ENCODE measurements at places on chromosomes 5 and 9.

- no peak for ATAC-seq
Observed at GRCh38 chr9:107483666-107484065, 5.9 kb downstream of the KLF4 start.

DNA sequence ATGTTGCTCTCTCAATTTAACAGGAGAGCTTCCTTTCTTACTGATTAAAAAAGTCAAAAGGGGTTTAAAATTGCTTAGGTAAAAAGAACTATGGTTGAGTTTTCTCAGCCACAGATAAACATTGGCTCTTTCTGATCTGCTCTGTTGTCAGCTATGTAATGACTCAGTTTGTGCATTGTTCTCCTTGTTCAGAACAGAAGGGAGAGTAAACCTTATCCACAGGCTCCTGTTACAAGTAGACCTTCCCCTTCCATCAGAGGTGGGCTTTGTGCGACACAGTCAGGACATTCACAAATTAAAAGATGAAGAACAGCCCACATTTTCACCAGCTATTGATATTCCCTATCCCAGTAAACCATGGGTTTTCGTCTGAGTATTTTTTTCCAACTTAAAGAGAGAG, 236.3 kb upstream of the SEMA6A start:
- no peak for ATAC-seq

DNA sequence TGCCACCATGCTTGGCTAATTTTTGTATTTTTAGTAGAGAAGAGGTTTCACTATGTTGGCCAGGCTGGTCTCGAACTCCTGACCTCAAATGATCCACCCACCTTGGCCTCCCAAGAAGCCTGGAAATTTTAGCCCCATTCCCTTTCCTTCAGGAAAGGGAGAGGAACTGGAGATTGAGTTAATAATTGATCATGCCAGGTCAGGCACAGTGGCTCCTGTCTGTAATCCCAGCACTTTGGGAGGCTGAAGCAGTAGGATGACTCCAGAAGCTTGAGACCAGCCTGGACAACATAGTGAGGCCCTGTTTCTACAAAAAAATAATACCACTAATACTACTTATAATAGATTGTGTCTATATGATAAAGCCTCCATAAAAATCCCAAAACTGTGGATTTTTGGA, 124.6 kb downstream of the UNC13B start:
- no peak for ATAC-seq

DNA sequence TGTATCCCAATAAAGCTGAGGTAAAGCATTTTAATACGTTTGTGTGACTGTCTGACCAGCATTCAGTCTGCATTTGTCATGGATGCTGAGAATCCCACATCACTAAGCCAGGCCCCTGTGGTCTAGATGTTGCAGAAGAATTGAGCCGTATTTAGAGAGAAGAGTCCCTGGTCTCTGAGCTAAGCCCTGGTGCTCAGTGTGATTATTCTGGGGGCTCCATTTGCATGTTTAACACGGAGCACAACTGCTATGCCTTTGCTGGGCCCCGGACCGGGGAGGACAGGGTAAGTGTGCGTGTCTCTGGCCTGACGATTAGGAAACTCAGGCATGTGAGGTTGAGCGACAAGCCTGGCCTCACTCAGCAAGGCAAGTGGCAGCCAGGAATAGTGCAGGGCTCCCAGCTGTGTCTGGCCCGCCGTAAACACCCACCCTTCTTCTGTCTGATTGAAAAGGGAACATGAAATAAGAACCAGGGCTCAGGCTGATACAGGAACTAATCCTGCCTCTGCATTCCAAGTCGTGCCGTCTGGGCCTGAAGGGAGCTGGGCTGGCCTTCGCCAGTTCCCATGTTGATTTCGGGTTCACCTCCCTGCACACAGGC, 22.3 kb downstream of the FAM78A start:
- ATAC-seq, result no peak

DNA sequence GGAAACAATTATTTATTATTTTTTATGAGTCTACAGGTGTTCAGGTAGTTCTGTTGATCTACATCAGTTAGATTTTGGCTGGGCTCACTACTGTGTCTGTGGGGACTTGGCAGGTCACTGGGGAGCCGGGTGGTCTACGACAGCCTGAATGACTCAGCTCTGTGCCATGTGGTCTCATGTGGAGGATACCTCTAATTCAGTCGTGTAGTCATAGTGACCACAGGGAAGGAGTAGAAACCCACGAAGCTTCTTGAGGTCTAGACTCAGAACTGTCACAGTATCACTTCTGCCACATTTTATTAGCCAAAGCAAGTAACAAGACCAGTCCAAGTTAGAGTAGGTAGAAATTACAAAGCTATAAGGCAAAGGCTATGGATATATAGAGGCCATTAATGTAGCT, 64.7 kb upstream of the GRAMD2B start:
- ATAC-seq, result peak; percentile 63

DNA sequence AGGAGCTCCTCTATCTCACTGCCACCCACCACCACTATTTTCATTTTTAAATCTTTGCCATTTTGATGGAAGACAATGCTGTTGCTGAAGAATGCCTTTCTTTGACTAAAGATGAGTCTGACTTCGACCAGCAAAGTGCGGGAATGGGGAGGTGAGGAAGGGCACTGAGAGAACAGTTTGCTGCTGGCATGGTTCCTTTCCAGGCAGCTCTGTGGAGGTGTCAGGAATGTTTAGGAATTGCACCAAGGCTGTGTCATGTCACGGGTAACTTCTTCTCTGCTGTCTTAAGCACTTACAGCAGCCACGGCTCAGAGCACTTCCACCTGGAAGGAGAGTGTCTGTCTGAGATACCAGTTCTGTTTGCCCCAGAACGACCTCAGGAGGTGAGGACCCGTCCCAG, 41.4 kb upstream of the SHB start:
- no peak for ATAC-seq

- no peak for ATAC-seq
Observed at GRCh38 chr9:1759771-1760300, 255.3 kb upstream of the SMARCA2 start.

GRCh38 chr5:53330491-53330890, 149.9 kb upstream of the FST start:
- ATAC-seq, result no peak

- no peak for ATAC-seq
Observed at GRCh38 chr9:94576131-94576530, 17.5 kb downstream of the FBP2 start.

GRCh38 chr5:29697278-29697677, 1496.2 kb upstream of the CDH6 start:
- no peak for ATAC-seq

- ATAC-seq, result no peak
Observed at GRCh38 chr5:80860924-80861613, 99.1 kb upstream of the RASGRF2 start.

DNA sequence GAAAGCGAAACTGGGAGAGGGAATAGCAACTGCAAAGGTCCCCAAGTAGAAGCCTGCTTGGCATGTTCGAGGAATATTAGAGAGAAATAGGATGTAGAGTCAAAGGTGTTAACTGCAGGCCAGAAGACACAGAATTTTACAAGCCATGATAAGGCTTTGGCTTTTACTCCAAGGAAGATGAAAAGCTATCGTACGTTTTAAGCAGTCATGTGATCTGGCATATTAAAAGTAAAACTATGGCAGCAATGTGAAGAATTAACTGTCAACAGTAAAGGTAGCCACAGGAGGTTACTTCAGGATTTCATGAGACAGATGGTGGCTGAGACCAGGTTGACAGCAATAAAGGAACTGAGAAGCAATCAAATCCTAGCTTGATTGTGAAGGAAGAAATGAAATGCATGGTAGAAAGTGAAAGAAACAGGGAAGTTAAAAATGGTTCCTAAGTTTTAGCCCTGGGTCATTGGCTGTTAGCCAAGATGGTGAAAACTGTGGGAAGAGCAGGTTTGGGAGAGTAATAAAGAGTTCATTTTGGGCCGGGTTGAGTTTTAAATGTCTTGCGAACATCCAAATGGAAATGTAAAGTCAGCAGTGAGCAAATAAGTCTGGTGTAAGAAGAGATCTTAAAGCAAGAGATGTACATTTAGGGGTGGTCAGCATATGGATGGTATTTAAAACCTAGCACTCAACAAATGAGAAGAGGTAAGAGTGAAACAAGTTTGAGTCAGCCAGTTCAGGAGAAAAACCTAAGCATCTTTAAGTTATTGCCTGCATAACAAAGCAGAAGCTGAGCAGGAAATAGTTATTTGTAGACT, 20.3 kb upstream of the TTC33 start:
- ATAC-seq, result peak; percentile 76

DNA sequence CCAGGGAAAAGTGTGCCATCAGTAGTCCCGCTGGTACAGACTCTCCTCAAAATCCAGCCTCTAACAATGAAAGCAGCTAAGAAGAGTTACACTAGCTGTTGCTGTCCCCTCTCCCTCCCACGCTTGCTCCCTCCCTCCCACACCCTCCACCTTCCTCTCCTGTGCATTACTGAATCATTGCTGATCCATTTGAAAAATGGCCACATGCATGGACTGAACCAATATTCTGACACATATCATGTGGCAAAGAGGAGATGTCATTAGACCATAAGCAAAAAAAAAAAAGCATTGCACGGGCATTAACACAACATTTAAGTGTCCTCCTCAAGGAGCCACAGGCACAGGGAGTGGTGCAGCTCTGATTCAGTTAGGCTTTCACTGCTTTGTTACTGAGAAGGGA, 37.9 kb downstream of the LHFPL2 start:
- no peak for ATAC-seq

- no peak for ATAC-seq
Observed at GRCh38 chr9:130022566-130023143, 20.3 kb downstream of the FNBP1 start.

GRCh38 chr9:127612939-127613582, 984 bp downstream of the STXBP1 start:
- ATAC-seq, result peak; percentile 20

DNA sequence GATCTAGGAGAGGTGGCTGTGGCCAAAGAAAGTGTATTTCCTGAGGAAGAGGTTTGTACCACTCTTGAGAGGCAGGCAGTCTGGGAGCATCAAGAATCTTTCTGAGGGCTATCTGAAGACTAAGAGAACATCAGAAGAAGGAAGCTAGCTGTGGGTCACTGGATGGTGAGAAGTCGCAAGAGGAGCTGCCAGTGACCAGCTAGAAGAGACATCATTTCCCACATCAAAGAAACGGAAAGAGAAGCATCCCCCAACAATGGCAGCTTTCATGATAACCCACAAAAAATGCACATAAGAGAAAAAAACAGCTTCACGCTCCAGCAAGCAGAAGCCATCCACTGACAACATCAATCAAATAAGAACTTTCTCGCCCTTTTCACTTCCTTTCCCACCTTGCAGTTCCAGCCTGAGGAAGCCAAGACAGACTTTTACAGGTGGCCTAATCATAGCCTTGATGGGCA, 25.0 kb upstream of the CEP78 start:
- peak; percentile 14 for ATAC-seq

DNA sequence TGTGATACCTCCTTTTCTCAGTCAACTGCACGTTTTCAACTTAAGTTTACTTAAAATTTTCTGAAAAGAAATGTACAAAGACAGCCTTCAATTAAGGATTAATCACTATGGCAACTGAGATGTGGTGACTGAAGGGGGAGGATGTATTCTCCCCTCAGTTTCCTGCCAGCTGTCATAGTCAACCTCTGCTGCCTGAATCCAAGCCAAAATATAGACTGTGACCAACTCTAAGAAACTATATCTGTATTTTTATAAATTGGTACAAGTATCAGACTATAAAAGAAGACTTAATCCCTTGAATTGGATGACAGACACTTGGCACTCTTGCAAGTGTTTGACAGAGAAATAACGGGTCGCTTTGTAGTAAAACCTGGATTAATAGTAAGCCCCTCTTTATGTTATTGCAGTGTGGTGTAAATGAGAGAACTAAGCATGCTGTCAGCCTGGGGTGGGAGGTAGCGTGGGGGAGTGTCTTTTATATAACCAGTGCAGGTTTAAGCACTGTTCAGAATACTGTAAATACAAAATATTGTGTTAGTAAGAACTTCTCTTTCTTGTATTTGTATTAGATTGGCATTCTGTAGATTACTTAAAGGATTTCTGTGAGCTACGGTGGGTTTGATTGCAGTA, 106.4 kb downstream of the ERCC6L2 start:
- ATAC-seq, result peak; percentile 56

DNA sequence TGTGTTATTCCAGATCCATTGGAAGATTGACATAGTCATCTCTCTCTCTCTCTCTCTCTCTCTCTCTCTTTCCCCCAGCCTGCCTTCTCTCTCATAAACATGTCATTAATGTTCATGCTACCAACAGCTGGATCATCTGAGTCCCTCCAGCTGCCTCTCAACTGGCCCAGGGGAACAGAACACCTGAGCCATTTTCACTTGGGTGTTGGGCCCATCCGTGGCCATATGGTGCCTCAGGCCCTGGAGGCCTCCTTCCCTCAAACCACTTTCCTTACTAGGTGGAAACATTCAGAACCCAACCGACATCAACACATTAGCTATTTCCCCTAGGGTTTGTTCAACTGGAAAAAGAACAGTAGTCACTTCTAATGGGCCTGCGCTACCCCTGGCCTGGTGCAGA, 196.2 kb downstream of the FRMD3 start:
- ATAC-seq, result no peak

DNA sequence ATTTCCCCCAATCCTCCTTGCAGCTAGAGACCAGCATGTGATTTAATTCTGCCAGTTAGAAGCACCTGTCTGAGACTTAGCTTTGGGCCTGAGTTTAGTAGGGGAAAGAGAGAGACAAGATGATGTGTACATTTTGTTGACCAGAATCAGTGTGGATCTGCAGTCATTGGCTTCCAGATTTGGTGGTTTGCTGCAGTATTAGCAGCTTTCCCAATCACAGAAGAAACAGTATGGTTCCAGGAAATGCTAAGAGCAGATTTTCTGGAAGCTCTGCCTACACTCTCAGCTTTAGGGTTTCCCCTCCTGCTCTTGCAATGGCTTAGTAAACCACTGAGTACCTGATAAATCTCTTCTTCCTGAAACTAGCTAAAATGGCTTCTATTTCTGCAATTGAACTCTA, 48.8 kb upstream of the FREM1 start:
- ATAC-seq, result peak; percentile 89

GRCh38 chr9:136952321-136952850, 313 bp downstream of the LCN12 start:
- ATAC-seq, result no peak

GRCh38 chr9:120820095-120820494, 22.6 kb downstream of the PSMD5 start:
- no peak for ATAC-seq

GRCh38 chr9:132590318-132591182, 8.1 kb downstream of the BARHL1 start:
- ATAC-seq, result no peak

DNA sequence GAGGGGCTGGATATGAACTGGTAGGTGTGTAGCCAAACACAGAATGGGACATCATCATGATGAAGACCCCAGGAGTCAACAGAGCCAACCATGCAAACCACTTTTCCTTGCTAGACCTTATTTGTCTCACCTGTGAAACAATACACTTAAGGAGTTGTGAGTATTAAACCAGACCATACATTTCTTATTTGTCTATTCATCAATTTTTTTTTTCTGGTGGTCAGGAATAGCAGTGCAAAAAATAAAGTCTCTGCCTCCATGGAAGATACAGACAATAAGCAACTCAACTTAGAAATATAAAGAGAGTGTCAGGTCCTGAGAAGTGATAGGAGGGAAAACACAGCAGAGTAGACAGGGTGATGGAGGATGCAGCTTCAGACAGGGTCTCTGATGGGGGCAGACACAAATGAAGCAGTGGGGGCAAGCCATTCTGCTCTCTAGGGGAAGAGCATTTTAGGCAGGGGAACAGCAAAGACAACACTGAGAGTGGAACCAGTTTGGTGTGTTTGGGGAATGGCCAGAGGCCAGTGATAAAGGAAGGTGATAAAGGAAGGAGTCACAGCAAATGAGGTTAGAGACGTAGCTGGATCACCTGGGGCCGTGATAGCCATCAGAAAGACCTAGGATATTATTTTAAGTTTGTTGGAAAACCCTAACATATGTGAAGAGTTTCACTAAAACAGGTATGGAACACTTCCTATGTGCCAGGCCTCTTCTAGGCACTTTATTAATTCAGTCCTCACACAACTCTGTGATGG, 256.2 kb downstream of the MAN2A1 start:
- no peak for ATAC-seq
